ENCODE measurements at places on chromosomes 13 and 19.

- no peak for DNase-seq
These were observed 27.5 kb upstream of the UBE2L5 start for GRCh38 chr13:30394751-30395191.

GRCh38 chr13:26984337-26984736, 187.3 kb downstream of the USP12 start:
- DNase-seq: no peak

DNA sequence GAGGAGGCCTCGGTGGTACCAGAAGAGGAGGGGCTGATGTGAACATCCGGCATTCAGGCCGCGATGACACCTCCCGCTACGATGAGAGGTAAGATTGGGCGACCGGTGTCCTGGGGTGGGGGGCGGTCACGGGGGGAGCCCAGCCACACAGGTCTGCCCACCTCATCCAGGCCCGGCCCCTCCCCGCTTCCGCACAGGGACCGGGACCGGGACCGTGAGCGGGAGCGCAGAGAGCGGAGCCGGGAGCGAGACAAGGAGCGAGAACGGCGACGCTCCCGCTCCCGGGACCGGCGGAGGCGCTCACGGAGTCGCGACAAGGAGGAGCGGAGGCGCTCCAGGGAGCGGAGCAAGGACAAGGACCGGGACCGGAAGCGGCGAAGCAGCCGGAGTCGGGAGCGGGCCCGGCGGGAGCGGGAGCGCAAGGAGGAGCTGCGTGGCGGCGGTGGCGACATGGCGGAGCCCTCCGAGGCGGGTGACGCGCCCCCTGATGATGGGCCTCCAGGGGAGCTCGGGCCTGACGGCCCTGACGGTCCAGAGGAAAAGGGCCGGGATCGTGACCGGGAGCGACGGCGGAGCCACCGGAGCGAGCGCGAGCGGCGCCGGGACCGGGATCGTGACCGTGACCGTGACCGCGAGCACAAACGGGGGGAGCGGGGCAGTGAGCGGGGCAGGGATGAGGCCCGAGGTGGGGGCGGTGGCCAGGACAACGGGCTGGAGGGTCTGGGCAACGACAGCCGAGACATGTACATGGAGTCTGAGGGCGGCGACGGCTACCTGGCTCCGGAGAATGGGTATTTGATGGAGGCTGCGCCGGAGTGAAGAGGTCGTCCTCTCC, 6.3 kb upstream of the LIN7B start:
- DNase-seq: no peak

DNA sequence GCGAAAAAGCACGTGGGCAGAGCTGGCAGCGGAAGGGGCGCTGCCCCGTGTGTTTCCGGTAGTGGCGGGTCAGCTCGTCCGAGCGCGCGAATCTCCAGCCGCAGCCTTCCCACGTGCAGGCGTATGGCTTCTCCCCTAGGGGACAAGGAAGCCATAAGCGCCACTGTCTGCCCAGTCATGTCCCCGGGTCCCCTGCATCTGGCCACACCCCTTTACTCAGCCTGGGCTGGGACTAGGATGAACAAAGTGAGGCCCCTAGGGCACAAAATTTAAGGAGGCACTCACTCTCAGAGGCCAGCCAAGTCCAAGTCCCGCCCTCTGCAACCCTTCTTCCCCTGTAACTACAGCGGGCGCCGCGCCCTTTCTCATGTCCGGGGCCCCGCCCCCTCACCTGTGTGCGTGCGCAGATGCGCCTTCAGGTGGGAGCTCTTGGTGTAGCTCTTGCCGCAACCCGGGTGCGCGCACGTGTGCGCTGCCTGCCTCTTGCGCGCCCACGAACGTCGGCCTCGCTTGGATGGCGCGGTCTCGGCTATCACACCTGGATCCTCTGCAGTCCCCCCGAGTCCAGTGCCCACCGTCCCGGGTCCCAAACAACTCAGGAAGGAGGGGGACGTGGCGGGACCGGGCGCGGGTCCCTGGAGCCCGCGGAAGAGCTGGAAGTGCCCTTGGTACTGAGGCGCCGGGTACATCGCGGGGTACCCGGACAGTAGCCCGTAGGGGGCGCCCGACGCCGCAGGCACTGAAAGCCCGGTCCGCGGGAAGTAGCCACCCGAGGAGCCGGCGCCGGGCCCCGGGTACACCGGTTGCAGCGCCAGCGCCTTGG, 1.9 kb downstream of the KLF1 start:
- peak; percentile 25 for DNase-seq

GRCh38 chr19:1512671-1513498, at the start of gene ADAMTSL5:
TSS of gene ADAMTSL5 (minus strand) at chr19:1513019. CDS start at chr19:1510943, 2,076 bp downstream.
- no peak for DNase-seq

GRCh38 chr19:38464421-38465082, 31.1 kb downstream of the RYR1 start:
- DNase-seq: no peak

GRCh38 chr19:56306016-56306415, 8.6 kb downstream of the ZSCAN5A start:
- no peak for DNase-seq

- no peak for DNase-seq
These were observed 327.8 kb downstream of the ATP8A2 start for GRCh38 chr13:25699600-25699999.

DNA sequence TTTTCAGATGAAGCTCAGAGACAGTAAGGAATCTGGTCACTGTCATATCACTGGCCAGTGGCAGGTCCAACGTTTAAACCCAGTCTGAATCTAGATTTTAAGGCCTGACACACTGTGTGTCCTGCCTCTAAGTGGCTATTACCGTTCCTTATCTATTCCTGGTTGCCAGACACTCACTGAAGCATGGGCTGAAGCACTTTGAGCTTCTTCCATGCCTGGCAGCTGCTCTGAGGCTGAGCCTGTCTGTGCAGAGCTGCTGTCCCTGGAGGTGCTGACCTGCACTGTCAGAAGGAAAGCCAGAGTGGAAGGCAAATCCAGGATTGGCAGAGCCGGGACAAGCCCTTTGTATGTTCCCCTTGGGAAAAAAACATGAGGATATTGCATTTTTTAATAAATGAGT, 109.2 kb upstream of the SLC7A1 start:
- no peak for DNase-seq

DNA sequence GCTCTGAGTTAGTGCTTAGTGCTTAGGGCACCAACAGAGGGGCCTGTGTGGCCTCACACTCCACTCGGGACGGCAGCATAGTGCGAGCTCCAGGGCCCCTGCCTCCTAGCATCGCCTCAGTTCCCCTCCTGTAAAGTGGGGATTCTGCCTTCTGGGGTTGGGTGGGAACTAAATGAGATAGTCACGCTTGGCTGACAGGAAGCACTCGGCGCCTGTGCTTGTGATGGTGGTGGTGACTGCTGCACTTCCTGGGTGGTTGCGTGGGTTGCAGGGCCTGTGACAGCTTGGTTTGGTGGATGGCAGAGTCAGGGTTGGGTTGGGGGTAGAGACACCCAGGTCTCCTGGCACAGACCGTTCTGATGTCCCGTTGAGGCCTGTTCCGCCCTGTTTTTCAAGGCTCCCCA, 7.7 kb downstream of the PLEKHF1 start:
- DNase-seq: no peak

GRCh38 chr13:109751477-109751876, 34.9 kb downstream of the IRS2 start:
- no peak for DNase-seq

DNA sequence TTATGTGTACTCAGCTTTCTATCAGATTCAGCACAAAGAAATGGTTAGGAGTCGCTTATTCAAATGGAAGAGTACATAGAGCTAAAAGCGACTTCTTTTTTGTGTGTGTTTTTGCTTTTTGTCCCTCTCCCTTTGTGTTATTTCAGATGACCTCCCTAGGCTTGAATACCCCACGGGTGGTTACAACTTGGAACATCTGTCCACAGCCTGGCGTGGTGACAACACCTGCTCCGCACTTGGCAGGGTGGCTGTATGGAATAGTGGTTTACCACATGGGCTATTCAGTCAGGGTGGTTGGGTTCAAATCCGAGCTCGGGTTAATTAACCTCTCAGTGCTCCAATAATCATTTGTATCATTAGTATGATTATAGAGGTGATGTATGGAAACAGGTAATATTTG, 151.6 kb upstream of the FREM2 start:
- no peak for DNase-seq

GRCh38 chr19:33887891-33888290, 91.2 kb downstream of the KCTD15 start:
- DNase-seq: peak; percentile 8

DNA sequence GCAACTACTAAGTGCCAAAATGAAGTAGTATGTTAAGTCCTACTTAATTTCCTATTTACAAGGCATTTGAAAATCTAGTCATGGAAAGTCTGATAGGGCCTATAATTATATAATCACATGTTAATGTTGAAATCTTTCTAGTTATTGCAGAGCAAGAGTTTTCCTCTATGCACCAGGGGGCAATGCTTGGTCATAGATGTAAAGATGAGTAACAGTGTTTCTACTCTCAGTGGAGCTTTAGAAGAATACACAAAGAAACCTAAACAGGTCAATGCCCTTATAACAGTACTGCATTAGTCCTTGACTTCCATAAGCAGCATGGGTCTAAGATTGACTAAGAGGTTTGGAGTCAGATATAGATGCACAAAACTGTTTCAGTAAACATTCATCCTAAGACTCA, 218.7 kb downstream of the KCTD12 start:
- no peak for DNase-seq

- no peak for DNase-seq
These were observed 300.5 kb downstream of the NALCN start for GRCh38 chr13:101115762-101116171.

- DNase-seq: no peak
These were observed 199.4 kb downstream of the USP12 start for GRCh38 chr13:26971990-26972887.

DNA sequence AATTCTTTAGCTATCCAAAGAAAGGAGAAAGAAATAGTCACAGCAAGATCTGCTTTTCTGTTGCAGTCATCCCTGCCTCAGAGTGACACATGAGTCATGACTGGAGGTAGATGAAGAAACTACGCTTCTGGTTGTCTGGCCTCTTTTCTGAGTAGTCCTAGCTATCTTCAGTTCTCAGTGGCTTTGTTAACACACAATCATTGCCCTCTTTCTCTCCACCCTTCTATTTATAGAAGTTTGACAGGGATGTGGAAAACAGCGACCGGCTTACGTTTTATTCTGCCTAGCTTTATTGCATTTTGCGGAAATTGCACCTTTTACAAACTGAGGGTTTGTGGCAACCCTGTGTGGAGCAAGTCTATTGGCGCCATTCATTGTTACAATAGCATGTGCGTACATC, 26.7 kb downstream of the SPATA13 start:
- no peak for DNase-seq

Data from anterior cingulate cortex (tissue), 58 donors.